ENCODE measurements at places on chromosomes 5 and 9. TPM values are rescaled to one million over a fixed set of nuclear protein-coding genes. Genes with fewer than 3 reads are reported as not detected.

- DNase-seq, result no peak
- H3K27me3 ChIP-seq, result peaks cover 1% of the 10 kb centered on the region
- no peaks in the 10 kb centered on the region for H3K36me3 ChIP-seq
- H3K4me3 ChIP-seq, result no peak overlapping the region
Observed at GRCh38 chr9:8648271-8648845, 848.8 kb upstream of the DMAC1 start.

DNA sequence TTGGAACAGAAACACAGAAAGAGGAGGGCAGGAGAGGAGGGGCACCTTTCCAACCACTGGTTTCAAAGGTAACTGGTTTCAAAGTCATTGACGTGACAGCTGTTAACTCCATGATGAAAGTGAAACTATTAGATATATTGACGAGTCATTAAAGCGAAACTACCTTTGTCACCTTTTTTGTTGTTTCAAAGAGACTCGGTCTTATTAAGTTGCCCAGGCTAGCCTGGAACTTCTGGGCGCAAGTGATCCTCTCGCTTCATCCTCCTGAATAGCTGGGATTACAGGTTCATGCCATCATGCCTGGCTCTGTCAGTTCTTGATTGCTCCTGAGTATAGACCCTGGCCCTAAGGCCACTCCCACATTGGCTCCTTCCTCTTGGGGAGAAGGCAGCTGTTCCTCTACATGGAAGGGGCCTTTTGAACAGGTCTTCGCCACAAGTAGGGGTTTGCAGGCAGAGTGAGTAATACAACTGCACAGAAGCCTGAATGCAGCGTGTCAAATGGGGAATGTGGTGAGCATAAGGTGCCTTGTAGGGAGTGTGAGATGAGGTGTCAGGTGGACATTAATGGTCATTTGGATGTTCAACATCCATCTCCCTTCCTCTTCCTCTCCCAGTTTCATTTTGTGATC is 3.4 kb upstream of the F12 start:
- H3K36me3 ChIP-seq, result no peaks in the 10 kb centered on the region
- peaks cover 33% of the 10 kb centered on the region for H3K4me1 ChIP-seq
- no peak overlapping the region for H3K4me3 ChIP-seq
- no peak overlapping the region for H3K27ac ChIP-seq
- H3K27me3 ChIP-seq, result no peaks in the 10 kb centered on the region

DNA sequence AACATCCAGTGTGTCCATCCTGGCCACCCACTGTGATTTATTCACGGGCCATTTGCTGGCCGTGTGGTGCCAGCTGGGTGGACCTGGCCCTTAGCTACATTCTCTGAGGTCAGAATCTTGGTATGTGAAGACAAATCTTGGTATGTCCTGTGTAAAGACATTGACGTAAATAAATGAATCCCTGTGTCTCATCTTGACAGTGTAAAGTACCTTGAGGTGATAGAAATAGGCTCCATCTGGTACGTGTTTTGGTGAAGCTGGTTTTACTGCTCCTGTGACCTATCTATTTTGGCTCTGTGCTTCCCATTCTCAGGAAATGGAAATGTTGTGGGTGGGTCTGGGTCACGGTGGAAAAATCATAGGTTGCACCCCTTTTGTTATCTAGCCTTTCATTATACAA is 245.4 kb upstream of the ANKH start:
- H3K4me1 ChIP-seq, result no peaks in the 10 kb centered on the region
- no peaks in the 10 kb centered on the region for H3K36me3 ChIP-seq
- no peak overlapping the region for H3K4me3 ChIP-seq
- no peaks in the 10 kb centered on the region for H3K27me3 ChIP-seq
- H3K27ac ChIP-seq, result no peak overlapping the region

DNA sequence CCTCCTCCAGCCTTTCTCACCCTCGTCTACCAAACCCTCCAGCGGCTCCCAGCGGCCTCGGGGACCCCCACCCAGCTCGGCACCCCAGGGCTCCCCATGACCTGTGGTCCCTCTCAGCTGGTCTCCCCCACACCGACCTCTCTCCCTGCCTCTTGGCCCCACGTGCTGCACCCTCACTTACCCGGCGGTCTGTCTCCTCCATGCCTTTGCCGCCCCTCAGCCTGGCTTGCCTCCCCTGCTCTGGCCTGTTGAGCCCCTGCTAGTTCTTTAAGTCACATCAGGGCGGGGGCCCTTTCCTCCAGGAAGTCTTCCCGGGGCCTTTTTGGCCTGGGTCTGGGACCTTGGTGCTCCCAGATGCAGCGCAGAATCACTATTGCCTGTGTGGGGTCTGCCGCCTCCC is 81.5 kb downstream of the LMX1B start:
- DNase-seq, result no peak
- H3K27ac ChIP-seq, result no peak overlapping the region
- H3K36me3 ChIP-seq, result no peaks in the 10 kb centered on the region
- H3K4me1 ChIP-seq, result no peaks in the 10 kb centered on the region
- H3K27me3 ChIP-seq, result peaks cover 2% of the 10 kb centered on the region
- no peak overlapping the region for H3K4me3 ChIP-seq

- no peaks in the 10 kb centered on the region for H3K27me3 ChIP-seq
- H3K27ac ChIP-seq, result no peak overlapping the region
- no peak for DNase-seq
Observed at GRCh38 chr5:72854419-72854818, 38.0 kb downstream of the TNPO1 start.

The PPP3R2 gene
- total RNA-seq, result not detected
